ENCODE measurements at places on chromosomes 4 and X.

GRCh38 chr4:86825511-86825910 lies 23.7 kb downstream of the SLC10A6 start:
- DNase-seq = no peak

- DNase-seq = peak; percentile 71
Observed at GRCh38 chrX:63560601-63561218, 209.6 kb upstream of the SPIN4 start.

DNA sequence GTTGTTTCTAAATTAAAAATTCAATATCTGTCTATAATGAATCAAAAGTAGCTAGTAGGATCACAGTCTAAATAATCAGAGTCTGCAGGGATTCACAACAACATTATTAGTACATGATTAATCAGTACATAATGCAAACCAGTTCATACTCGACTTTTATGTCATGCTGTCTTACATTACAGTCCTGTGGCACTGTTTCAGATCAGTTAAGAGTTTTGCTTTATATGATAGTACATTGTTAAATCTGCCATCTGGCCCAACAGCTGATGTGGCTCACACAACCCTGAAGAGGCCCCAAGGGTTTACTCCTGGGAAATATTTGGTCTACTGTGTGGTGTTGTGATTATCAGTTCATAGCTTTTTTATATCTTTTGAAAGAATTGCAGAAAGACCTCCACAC lies 247.1 kb upstream of the ETNPPL start:
- no peak for DNase-seq

DNA sequence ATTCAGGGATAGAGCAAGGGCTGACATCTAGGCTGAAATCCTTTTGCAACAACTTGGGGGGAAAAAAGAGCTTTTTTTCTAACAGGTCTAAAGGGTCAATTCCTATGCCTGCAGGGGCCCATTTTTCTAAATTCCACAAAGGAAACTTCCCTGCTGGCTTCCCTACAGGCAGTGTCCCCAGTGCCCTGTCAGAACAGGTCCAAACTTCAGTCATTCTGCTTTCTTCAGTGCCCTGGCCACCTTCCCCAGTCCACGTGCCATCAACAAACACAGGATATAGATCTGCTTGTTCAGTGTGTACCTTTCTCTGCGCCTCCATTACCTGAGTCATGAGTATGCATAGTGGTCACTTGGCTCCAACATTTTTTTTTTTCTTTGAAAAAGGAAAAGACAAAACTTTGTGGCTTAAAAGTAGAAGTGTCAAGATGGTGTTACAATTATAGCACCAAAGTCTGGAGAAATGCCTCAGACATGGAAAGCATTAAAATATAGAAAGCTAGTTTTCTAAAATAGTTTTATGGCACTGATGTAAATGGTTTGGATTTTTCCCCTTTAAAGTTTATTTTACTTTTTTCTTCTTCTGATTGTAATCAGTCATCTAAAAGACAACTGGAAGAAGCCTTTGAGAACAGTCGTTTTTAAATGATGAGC lies 84.0 kb upstream of the JADE1 start:
- no peak for DNase-seq

GRCh38 chr4:13493793-13494192 lies 9.7 kb upstream of the RAB28 start:
- no peak for DNase-seq

- DNase-seq = no peak
Observed at GRCh38 chr4:173565281-173565680, 35.3 kb upstream of the HAND2 start.
